ENCODE measurements at places on chromosomes 11 and 22. TPM values are rescaled to one million over a fixed set of nuclear protein-coding genes. Genes with fewer than 3 reads are reported as not detected.

The SLC22A12 gene
- not detected for total RNA-seq

The APOL6 gene
- 31.7 TPM for total RNA-seq

The C11orf86 gene
- not detected for total RNA-seq

The LRRC56 gene
- total RNA-seq = 0.93 TPM

The PLAAT5 gene
- total RNA-seq = not detected

The OR51B4 gene
- total RNA-seq = not detected

The NPAT gene
- total RNA-seq = 5.4 TPM

The CAPN5 gene
- 78.1 TPM for total RNA-seq

The KLHL35 gene
- not detected for total RNA-seq
